ENCODE measurements at places on chromosomes 2 and 18.

DNA sequence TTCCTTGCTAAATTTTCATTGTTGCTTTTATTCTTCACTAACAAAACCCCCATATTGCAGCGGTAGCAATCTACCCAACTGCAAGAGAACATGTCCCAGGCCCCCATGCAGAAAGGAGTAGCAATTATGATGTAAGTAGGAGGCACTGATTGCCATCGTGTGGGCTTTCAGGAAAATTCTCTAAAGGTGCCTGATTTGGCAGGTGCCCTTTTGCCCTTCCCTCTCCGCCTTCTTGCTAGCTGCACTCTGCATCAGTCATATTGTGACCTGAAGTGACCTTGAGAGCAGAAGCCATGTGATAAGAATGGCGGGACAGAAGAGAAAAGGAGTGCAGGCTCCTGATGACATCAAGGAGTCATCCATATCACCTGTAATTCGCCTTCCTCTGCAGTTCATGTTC, 112.1 kb downstream of the NCKAP5 start:
- DNase-seq: no peak

- no peak for DNase-seq
Measured at GRCh38 chr2:218623366-218623705, 15.6 kb downstream of the PLCD4 start.

GRCh38 chr2:224354632-224355211, 47.2 kb downstream of the FAM124B start:
- no peak for DNase-seq

DNA sequence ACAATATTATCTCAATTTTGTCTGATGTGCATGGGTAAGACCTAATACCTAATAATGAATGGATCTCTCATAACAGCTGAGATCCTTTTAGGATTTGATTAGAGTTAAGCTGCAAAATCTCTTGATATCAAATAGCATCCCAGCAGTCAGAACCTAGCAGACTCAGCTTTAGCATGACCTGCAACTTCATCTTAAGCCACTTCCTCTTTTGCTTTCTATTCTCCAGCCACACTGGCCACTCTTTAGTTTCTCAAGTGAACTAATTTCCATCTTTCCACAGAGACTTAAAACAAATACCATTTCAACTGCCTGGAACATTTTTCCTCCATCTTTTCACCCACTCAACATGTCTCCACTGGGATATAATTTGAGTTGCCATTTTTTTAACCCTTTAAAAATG, 1251.6 kb upstream of the ZEB2 start:
- no peak for DNase-seq

All from activated T-cell treated with anti-CD3 and anti-CD28 coated beads for 4 hours (primary cell).